ENCODE measurements at places on chromosomes 3 and 15.

DNA sequence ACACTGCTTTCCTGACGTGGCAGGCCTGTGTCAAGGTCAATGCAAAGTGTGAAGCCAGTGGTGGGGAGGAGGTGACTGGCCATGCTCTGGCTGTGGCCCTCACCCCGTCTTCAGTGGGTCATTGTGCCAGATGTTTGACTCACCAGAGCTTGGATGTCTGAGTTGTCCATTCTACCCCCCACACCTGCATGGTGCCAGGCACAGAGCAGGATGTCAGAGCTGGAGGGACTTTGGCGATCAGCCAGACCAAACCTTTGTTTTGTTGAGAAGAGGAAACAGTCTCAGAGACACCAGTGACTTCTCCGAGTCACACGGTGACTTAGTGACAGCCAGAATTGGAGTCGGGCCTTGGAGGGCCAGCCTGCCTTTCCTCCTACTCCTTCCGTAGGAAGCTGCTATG is 49.5 kb downstream of the SMAD6 start:
- no peak for DNase-seq

DNA sequence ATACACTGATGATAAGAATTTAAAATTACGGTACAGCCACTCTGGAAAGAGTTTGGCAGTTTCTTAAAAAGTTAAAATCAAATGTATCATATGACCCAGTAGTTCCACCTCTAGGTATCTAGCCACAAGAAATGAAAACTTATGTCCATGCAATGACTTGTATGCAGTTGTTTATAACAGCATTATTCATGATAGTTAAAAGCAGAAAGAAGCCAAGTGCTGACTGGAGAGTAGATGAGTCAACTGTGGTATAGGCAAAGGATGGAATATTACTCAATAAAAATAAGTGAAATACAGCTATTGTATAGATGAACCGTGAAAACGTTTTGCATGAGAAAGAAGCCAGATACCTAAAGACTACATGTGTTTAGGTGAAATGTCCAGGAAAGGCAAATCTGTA is 14.8 kb downstream of the GPR87 start:
- DNase-seq: no peak

- DNase-seq: no peak
Measured at GRCh38 chr3:12983319-12983718, 89.9 kb downstream of the IQSEC1 start.

DNA sequence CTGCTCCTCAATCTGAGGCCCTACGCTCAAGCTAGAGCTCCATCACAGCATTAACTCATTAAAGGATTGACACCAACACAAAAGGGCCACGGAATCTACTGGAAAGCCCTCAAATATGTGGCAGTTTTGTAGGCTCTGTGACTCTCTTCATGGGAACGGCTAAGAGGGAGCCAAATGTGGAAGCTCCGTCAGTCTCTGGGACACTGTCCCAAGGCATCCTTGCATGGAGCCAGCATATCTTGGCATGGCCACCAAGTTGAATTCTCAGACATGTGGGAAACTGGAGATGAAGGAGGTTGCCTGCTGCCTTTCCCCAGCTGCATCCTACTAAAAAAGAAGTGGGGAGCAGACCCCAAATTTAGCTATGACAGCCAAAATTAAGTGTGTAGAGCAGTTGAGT is 296.9 kb downstream of the NTRK3 start:
- DNase-seq: no peak

- DNase-seq: no peak
Measured at GRCh38 chr3:134307425-134307824, 56.8 kb upstream of the RYK start.

GRCh38 chr15:56245871-56246814 is 2.5 kb upstream of the RFX7 start:
- peak; percentile 94 for DNase-seq

DNA sequence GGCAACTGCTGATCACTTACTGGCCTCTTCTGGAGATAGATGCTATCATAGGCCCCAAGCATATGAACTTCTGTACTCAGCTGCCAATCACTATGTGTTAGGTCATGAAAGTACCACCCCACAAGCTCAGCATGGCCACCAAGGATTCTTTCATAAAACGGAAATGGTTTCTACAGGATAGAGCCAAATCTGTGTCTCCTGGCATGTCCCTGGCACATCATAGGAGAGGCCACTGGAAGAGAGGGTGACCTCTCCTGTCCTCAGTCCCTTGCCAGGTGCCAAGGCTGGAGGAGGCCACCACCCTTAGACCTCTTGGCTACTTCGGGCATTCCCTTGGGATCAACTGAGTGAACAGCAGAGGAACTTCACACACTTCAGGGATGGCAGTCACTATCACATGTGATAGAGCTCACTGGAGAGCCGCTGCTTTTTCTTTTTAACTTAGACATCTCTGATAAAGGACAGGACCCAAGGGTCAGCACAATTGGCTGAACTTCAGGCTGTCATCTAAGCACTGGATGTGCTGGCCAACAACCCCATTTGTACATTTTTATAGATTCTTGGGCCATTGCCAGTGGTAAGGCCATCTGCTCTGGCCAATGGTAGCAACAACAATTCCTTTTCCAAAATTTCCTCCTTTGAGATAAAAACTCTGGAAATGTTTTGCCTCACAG is 425.2 kb downstream of the SQOR start:
- no peak for DNase-seq

GRCh38 chr3:46866032-46866595 is 2.9 kb upstream of the MYL3 start:
- DNase-seq: no peak

DNA sequence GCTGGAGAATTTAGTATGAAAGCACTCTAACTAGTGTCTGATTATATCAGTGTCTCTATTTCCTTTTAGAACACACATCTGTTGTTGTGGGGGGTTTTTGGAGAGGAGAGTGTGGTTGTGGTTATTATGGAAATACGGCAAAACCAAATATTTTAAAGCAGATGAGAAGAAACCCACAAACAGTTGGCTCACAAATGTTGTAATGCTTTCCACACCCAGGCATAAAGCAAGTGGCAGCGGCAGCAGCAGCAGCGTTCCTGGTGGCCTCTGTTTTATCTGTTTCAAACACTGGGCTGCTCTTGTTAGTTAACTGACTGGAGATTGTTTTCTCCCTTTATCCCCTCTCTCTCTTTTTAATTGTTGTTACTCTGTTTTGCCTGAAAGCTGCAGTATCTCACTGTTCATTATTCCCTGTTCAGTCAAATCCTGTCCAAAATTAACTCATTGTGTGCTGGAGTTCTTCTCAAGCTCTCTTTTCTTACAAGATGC is 1045.5 kb upstream of the NR2F2 start:
- DNase-seq: no peak

GRCh38 chr3:30299674-30300385 is 306.6 kb upstream of the TGFBR2 start:
- DNase-seq: no peak

GRCh38 chr3:139358841-139359562 is 15.2 kb downstream of the MRPS22 start:
- DNase-seq: no peak

DNA sequence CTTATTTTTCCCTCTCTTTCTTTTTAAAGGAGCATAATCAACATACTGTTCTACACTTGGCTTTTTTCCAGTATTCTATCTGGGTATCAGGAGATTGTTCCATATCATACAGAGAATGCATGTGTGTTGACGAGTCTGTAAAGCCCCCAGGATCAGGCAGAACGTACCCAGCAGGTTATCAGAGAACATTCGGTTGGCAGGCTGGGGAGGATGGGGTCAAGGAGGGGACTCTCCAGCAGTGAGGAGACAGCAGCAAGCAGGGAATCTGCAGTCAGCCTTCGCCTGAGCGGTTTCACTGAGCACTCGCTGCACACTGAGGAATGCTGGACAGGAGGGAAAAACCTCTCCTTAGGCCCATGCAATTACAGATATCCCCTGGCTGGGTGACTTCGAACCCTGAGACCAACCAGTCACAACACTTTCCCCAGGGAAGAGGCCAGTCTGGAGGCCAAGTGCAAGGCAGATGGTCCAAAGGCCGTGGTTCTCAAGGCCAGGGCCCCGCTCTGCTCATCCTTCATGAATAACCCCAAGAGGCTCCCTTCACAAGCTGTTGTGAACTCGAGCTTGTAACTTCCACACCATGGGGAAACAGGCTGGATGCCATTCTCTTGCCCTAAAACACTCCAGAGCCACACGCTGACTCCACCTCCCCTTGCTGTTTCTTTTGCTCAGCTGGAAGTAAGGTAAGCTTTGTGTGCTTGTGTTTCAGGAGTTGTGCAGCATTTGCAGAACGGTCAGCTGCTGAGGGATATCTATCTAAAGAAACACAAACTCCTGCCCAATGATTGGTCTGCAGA is 60.1 kb downstream of the PXYLP1 start:
- DNase-seq: no peak

DNA sequence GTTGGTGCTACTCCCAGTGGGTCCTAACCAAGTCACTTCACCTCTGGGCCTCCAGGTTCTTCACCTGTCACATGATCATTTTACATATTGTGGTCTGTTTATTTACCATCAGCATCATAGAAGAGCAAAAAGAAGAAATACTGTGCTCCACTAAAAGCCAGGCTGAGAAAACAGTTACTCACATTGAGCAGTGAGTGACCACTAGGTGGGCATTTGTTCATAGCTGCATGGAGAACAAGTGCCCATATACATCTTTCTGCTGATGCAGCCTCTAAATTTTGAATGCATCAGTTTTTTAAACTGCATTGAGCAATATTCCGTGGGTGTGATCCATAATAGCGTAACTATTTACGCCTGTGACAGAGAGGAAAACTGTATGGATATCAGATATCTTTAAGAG is 76.2 kb downstream of the DCUN1D1 start:
- no peak for DNase-seq

DNA sequence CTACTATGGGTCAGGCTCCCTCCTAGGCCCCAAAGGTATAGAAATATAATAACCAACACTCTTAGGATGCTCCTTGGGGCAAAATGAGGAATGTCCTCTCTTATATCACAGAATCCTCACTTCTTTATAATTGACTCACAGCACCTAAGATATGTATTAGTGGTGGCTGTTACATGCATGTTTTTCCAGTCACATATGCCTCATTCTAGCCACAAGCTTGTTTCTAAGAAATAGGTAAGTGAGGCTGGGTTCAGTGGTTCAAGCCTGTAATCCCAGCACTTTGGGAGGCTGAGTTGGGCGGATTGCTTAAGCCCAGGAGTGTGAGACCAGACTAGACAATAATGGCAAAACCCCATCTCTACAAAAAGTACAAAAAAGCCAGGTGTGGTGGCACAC is 57.9 kb upstream of the PSMD6 start:
- DNase-seq: no peak

DNA sequence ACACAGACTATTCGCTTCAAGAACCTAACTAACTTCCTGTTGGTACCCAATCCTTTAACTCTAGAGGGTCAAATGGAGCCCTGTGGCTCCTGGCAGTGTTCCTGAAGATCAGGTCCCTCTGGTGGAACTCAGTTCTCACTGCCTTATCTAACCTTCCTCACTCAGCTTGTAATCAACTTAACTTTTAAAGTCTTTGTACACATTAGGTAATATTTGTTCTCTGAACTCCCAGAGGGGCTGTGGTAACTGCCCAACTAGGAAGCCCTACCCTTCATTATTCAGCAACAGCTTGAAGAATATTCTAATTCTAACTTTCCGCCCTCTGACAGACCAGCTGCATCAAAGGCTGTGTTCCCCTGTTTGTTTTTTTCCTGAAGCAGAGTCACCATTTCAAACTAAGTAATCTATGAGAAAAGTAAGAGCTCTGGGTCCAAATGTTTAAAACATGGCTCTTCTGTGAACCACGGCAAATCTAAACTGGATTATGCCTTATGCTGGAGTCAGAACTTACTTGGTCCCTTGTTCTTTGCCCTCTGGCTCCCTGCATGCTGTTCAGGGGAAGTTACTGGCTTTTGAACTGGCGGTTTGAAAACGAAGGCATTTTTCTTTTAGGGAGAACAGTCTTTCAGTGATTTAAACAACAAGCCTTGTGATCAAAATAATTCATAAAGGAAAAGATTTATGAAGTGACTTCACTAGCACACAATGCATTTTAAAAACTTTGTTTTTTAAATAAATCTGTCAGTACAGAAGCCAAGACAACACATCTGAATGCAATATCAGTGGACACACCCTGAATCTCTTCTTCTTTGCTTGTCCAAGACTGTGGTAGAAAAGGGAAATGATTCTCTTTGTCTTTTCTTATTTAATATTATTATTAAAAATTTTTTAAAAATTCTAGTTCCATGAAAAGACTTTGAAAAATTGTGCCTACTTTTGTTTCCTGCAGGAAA is 365.6 kb downstream of the TIGIT start:
- DNase-seq: no peak

DNA sequence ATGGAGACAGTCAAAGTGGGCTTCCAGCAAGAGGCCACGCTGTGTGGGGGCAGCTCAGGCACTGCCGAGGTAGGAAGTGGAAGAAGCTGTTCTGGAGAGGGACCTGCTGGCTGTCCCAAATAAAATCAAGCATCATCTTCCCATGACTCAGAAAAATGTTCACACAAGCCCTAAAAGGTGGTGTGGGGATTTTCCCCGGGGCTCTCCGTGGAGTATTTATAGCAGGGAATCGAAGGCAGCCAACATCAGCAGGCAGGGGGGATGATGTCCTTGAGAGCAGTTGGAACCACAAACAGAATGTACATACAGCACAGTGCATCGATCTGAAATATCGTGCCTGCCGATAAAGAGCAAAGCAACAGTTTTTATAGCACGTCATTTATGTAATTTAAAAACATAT is 27.6 kb downstream of the PRR23E start:
- DNase-seq: no peak

DNA sequence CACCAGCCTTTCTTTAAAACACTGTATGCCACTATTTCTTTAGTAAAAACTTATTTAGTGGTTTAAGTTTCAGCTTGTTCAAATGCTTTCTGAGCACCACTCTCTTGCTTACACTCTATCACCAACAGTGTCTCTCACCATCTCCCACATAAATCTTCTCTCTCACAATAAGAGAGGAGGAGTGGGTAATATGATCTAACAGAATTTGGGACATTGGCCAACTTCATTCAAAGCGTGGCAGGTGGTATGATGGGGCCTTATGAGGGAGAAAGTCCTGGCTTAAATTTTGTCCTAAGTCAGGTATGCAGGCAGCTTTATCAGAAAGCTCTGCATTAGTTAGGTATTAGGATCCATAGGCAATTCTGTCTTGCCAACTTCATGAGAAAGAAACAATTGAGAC is 1132.5 kb downstream of the TUSC7 start:
- no peak for DNase-seq

DNA sequence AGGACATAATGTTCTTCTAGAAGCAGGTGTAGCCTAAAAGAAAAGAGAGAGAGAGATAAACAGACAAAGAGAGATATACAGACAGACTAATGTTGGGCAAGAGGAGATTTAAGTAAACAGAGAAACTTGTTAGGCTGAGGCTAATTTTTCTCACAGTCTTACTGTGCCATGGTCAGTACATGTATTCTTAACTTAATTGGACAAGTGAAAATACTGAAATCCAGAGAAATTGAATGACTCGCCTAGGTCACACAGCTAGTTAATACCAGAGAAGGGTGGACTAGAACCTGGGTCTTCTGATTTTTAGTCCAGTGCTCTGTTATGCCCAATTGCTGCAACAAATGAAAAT is 6.7 kb upstream of the ZNF609 start:
- no peak for DNase-seq

GRCh38 chr3:196237203-196237602 is 20.9 kb downstream of the SLC51A start:
- no peak for DNase-seq

Measured in cardiac septum (tissue), 1 donor.